NCI-H187 (cell line): ENCODE measurements at places on chromosomes 12 and 14.

DNA sequence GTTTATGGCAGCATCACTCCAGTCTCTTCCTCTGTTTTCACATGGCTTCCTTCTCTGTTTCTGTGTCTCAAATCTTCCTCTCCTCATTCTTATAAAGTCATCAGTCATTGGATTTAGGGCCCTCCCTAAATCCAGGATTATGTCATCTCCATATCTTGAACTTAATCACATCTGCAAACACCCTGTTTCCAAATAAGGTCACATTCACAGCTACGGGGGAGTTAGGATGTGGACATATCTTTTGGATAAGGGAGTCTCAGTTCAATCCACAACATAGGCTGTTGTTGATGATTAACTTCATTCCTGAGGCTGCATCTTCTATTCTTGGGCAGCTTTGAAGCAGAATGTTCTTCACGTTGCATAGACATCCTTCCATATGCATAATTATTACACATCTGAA lies 40.3 kb upstream of the NTF3 start:
- DNase-seq: no peak

GRCh38 chr14:74836251-74836960 lies 39.5 kb downstream of the PROX2 start:
- DNase-seq: no peak

GRCh38 chr12:130498589-130499385 lies 161.1 kb downstream of the PIWIL1 start:
- peak; percentile 74 for DNase-seq

DNA sequence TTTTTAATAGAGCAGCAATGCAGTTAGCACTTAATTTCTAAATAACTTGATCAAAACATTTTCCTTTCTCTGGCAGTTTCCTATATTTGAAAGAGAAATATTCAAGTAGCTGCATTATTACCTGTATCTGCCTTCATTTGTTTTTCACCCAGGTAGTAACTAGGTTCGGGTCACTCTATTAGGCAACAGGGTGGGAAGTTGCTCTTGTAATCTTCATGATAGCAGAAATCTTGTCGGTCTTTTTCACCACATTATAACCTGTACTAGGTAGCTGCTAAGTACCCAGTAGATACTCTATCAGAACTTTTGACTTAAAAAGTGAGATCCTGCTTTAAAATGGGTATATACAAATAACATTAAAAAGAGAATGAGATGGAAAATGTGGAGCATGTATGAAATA lies 2.4 kb upstream of the PIK3C2G start:
- DNase-seq: no peak
